ENCODE measurements at places on chromosomes 3 and 15.

DNA sequence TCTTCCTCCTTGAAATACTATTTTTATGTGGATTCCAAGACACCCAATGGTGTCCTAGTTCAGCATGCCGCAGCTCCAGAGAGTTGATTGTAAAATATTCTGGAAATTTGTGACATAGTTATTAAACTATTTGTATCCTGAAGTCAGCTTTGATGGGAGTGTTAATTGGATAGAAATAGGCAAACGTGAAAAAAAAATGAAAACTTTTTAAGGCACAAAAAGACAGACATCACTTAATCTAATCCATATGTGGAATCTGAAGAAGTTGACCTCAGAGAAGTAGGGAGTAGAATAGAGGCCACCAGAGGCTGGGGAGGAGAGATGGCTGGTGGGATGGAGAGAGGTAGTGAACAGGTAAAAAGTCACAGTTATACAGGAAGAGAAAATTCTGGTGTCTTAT is 704.2 kb downstream of the ROBO1 start:
- no peaks in the 10 kb centered on the region for H3K36me3 ChIP-seq
- no peaks in the 10 kb centered on the region for H3K4me1 ChIP-seq
- H3K27me3 ChIP-seq: no peaks in the 10 kb centered on the region
- no peak for DNase-seq
- H3K27ac ChIP-seq: no peak overlapping the region

- peaks cover 10% of the 10 kb centered on the region for H3K4me1 ChIP-seq
- no peaks in the 10 kb centered on the region for H3K27me3 ChIP-seq
- no peak overlapping the region for H3K4me3 ChIP-seq
- H3K36me3 ChIP-seq: no peaks in the 10 kb centered on the region
These were observed 11.0 kb downstream of the TRPM7 start for GRCh38 chr15:50675535-50676144.

DNA sequence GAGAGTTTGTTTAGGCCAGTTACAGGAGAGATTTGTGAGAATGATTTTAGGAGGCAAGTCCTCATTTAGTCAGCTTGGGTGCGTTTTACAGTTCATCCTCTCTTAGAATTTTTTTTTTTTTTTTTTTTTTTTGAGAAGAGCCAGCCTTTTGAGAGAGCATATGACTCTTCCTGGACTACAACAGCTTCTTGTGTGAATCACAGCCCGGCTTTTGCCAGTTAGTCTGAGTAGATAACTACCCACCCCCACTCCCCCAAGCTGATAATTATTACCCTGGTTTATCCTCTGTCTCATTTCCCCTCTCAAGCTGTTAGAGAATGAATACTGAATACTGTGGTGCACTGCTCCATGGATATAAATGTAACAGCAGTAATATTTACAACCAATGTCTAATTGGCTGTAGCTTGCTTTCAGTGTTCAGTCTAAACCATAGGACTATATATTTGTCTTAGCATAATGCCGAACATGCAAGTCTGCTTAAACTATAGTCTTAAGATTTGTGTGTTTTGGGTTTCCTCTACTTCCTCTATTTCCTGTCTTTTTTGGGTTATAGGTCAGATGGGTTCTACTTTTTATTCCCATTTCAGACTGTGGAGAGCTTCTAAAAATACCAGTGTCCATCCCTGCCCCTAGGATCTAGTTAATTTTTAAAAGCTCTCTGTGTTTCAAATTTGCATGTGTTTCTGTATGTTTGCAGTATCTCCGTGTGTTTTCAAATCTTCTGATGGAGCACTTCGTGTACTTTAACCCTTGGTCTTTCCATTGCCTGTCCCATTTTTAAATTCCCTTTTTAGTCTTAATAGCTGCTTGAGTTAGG is 8.0 kb downstream of the CHD2 start:
- H3K27ac ChIP-seq: peak overlapping the region; percentile 100
- H3K4me1 ChIP-seq: peaks cover 80% of the 10 kb centered on the region
- H3K36me3 ChIP-seq: peaks cover 17% of the 10 kb centered on the region
- DNase-seq: no peak

DNA sequence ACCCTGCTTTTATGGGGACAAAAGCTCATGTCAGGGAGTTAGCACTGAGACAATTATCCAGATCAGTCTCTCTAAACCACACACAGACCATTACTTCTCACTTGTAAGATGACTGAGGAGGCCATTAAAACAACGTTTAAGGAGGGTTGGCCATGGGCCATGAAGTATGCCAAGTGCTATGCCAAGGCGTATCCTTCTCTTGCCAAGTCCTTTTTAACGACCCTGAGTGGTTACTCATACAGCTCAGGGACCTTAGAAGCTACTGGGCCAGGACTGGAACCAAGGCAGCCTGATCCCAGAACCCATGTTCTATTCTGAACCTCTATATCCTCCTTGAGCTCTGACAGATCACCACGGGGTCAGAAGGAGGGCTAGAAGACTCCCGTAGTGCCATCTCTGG is 50.0 kb downstream of the NMNAT3 start:
- H3K4me3 ChIP-seq: no peak overlapping the region
- no peaks in the 10 kb centered on the region for H3K36me3 ChIP-seq
- H3K27ac ChIP-seq: no peak overlapping the region
- no peaks in the 10 kb centered on the region for H3K27me3 ChIP-seq
- no peak for DNase-seq

- H3K4me3 ChIP-seq: no peak overlapping the region
- H3K4me1 ChIP-seq: peaks cover 3% of the 10 kb centered on the region
- H3K27me3 ChIP-seq: no peaks in the 10 kb centered on the region
- DNase-seq: no peak
- H3K36me3 ChIP-seq: no peaks in the 10 kb centered on the region
These were observed 9.2 kb upstream of the GRK7 start for GRCh38 chr3:141754032-141754431.

DNA sequence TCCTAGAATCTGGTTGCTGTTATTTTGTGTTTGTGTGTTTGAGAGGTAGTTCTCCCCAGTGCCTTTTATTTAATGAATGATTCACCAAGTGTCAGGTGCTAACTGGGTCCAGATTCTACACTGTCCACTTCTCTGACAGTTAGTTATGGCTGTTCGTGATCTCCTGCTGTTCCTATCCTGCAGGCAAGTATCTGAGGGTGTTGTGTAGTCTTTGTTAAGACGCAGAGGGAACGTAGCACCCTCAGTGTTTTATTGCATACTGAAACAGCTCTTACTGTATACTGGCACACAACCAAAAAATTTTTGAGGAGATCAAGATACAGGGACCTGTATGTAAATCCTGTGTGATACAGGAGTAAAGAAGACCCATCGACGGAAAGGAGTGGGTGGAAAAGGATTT is 1271.3 kb downstream of the ROBO1 start:
- no peak for DNase-seq
- no peak overlapping the region for H3K4me3 ChIP-seq
- no peaks in the 10 kb centered on the region for H3K4me1 ChIP-seq

DNA sequence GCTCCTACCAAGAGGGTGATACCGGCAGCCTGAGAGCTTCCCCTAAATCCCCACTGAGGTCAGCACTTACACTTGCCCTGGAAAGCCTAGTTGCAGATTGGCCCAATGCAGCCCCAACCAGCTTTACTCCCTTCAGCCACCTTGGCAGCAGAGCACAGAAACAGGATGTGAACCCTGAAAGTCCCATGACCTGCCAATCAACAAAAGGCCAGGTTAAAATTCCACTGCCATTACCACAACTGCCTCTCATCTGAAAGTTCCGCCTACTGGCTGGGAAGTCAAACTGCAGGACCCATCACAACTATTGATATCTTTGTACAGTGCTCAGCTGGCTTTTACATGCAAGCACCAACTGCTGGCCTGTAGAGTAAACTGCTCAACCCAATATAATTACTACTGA is 156.2 kb downstream of the ZMAT3 start:
- no peaks in the 10 kb centered on the region for H3K27me3 ChIP-seq
- H3K4me3 ChIP-seq: no peak overlapping the region
- no peak overlapping the region for H3K27ac ChIP-seq
- no peak for DNase-seq
- no peaks in the 10 kb centered on the region for H3K4me1 ChIP-seq
- no peaks in the 10 kb centered on the region for H3K36me3 ChIP-seq

DNA sequence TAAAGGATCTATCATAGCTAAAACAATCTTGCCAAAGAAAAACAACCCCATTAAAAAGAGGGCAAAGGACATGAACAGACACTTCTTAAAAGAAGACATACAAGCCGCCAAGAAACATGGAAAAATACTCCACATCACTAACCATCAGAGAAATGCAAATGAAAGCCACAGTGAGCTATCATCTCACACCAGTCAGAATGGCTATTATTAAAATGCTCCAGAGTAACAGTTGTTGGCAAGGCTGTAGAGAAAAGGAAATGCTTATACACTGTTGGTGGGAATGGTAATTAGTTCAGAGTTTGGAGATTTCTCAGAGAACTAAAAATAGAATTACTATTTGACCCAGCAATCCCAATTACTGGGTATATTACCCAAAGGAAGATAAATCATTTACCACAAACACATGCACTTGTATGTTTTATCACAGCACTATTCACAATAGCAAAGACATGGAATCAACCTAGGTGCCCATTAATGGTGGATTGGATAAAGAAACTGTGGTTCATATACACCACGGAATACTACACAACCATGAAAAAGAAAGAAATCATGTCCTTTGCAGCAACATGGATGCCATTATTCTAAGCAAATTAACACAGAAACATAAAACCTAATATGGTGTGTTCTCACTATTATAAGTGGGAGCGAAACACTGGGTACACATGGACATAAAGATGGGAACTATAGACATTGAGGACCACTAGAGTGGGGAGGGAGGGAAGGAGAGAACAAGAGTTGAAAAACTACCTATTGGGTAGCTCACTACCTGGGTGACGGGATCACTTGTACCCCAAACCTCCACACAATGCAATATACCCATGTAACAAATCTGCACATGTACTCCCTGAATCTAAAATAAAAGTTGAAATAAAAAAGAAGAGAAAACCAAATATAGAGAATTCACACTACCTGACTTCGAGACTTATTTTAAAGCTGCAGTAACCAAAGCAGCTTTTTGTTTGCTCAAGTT is 32.6 kb downstream of the ITGA11 start:
- H3K4me1 ChIP-seq: no peaks in the 10 kb centered on the region
- DNase-seq: no peak
- no peak overlapping the region for H3K27ac ChIP-seq
- H3K4me3 ChIP-seq: no peak overlapping the region

- DNase-seq: no peak
- H3K4me1 ChIP-seq: no peaks in the 10 kb centered on the region
- H3K4me3 ChIP-seq: no peak within 1 kb of the TSS
- H3K36me3 ChIP-seq: no peaks in the 10 kb centered on the region
These were observed at the start of gene SNTN for GRCh38 chr3:63652066-63652725. SNTN (plus strand) TSS chr3:63652675; CDS start chr3:63652688, 13 bp downstream.

- no peaks in the 10 kb centered on the region for H3K4me1 ChIP-seq
- no peak for DNase-seq
- no peaks in the 10 kb centered on the region for H3K36me3 ChIP-seq
- H3K4me3 ChIP-seq: no peak overlapping the region
These were observed 250.8 kb downstream of the RBMS3 start for GRCh38 chr3:29531644-29532043.

- no peak for DNase-seq
- H3K27ac ChIP-seq: no peak overlapping the region
- H3K27me3 ChIP-seq: peaks cover 29% of the 10 kb centered on the region
- H3K4me1 ChIP-seq: peaks cover 2% of the 10 kb centered on the region
These were observed 25.8 kb upstream of the PIAS1 start for GRCh38 chr15:68028137-68028887.

DNA sequence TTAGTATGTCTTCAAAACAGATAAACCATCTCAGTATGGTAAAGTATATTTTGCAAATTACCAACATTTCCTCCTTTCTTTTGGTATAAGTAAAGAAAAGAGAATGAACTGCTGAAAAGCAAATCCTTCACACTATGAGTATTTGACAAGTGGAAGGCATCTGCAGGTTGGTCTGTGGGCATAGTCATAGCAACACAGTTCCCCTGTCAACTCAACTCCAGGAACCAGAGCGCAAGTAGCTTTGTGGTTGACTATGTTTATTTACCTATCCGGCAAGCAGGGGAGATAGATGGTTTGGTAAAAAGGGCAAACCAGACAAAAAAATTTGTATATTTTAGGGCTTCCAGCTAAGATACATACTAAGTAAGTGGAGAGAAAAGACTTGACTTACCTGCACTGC is 88.3 kb upstream of the PPIB start:
- H3K4me3 ChIP-seq: no peak overlapping the region
- DNase-seq: no peak
- H3K36me3 ChIP-seq: no peaks in the 10 kb centered on the region
- H3K27ac ChIP-seq: peak overlapping the region; percentile 80

DNA sequence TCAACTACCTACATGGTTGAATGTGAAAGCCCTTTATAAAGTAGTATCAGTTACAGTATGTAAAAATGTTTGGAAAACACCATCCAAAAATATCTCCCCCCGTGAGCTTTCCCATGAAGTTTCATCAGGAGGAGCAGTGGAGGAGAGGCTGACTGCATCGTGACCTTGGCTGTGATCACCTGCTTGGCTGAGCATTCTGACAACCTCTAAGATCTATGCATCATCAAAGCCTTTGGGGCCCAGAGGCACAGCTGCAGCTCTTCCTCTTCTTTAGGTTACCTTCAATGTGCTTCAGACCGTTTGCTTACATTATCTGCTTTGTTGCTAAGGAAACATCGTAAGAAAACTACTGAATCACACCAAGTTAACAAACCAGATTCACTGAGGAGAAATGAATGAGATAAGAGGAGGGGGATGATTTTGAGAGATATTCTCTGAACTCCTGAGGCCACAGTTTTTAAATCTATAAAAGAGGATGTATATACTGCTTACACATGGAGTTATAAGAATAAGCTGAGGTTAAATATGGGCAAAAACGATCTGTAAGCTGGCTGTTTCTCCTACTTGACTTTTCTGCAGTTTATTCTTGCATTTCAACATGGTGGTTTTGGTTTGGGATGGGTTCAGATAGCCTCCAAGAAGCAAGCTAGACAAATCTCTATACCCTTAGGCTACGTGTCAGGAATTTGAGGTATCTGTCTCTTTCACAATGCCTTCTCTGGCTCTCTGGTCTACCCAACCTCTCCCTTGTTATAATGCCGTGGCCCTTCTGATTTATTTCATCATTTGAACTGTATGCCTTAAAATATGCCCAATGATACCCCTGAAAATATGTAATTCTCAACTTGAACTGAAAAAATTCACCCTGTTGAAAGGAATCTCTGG is 4.0 kb downstream of the GCSAM start:
- H3K4me3 ChIP-seq: peak overlapping the region; percentile 43
- peaks cover 13% of the 10 kb centered on the region for H3K36me3 ChIP-seq
- DNase-seq: peak; percentile 41
